ENCODE measurements at places on chromosomes 16 and 17.

DNA sequence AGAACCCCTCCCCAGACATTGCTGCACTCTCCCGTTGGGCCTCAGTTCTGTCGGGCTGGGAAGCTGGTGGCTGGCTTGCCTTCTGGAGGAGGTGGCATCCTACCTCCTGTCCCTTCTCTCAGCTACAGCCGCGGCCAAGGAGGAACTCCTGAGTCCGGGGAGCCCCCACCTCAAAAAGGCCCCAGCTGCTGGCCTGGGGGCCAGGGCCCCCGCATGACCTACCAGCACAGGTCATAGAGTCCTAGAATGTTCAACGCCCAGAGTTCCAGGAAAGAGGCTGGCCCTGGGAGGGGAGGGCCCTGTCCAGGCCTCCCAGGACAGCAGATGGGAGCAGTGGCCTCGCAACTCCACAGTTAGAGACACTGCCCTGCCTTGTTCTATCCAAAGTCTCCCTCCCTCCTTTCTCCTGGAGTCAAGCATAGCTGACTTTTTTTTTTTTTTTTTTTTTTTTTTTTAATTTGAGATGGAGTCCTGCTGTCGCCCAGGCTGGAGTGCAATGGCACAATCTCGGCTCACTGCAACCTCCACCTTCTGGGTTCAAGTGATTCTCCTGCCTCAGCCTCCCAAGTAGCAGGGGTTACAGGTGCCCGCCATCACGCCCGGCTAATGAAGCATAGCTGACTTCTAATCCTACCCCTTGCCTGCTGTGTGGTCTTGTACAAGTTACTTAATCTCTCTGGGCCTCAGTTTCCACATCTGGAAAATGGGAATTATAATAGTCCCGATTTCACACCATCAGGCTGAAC lies 7.1 kb downstream of the CARHSP1 start:
- DNase-seq = no peak

DNA sequence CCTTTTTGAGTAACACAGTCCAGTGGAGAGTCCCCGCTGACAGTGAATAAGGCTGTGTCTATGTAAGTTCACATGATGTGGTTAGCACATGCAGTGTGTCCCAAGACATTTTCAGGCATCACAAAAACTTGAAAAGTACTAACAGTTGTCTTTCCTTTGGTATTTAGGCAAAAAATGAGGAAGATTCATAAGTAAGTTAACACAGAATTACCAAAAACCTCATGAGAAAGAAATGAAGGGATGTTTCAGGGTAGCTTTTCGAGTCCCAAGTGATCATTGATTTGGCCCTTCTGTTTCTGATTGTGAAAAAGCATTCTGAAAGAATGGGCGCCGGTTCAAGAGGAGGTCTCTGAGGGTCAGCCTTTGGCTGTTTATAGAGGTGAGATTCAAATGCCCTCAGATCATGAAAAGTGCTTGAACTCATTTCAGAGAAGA lies 529 bp upstream of the ASPA start:
- no peak for DNase-seq

- DNase-seq = no peak
These were observed 40.4 kb upstream of the HELZ start for GRCh38 chr17:67285360-67285759.

DNA sequence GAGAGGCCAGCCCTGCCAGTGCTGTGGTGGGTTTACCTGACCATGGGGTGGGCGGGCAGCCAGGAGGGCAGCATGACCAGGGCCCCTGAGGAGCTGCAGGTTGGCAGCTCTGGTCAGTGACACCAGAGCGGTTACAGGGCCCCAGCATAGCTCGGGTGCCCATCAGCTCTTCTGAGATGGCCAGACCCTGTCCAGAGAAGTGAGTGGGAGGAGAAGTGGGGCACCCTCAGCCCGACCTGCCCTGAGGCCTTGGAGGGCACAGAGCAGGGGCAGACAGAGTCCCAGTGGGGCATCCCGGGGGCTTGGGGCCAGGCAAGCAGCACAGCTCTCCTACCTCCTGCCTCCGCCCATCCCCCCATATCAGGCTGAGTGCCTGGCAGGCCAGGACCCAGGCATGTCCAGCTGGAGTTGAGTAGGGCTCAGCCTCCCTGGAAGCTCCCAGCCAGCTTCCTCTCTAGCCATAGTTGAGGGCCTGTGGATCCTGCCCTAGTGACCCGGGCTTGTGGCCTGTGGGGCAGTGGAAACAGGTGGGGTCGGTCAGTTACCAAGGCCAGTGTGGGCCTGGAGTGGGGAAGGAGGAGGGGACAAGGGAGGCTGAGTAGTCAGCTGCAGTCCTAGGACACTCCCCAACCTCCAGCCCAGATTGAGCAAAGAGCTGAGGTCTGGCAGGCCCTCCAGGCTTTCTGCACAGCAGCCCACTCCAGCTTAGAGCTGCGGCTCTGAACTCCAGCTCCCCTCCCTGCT lies 83.5 kb downstream of the AMFR start:
- no peak for DNase-seq

- no peak for DNase-seq
These were observed 2.4 kb upstream of the MTMR4 start for GRCh38 chr17:58516644-58517377.

DNA sequence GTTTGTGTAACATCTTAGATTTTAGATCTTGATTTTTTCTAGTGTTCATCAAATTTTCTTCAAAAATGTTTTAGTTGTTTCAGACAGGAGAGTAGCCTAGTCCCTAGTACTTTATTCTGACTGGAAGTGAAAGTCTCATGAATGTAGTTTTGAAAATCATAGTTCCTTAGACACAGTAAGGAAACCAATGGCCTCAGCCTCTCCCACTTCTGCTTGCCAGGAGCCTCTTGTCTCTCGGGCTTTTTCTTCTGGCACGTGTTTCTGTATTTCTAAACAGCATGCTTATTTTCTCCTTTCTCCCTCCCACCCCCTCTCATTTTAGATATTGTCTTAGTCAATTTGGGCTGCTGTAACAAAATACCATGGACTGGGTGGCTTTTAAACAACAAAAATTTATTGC lies 9.8 kb downstream of the SLFN5 start:
- DNase-seq = no peak

- no peak for DNase-seq
These were observed 55.4 kb downstream of the JPH3 start for GRCh38 chr16:87657621-87658192.

GRCh38 chr16:78407191-78407590 lies 307.7 kb downstream of the WWOX start:
- DNase-seq = peak; percentile 53

- DNase-seq = no peak
These were observed 9.4 kb upstream of the CEP20 start for GRCh38 chr16:15897834-15898254.

GRCh38 chr16:30722443-30722842 lies 23.5 kb downstream of the SRCAP start:
- DNase-seq = no peak

DNA sequence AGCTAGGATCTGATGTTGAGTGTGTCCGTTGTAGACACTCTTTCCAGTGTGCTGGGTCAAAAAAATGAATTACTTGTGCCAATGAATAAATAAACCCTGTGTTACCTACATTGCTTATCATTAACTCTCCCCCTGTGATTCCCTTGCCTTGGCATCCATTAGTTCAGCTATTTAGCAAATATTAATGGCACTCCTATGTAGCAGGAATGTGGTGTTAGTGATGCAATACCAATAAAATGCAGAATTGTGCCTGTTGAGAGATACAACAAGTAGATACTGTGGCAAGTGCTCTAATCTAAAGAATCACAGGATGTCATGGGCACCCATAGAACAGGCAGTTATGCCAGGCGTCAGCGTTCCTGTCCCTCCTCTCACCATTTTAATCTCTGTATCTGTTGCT lies 343.2 kb downstream of the PMP22 start:
- DNase-seq = peak; percentile 2

DNA sequence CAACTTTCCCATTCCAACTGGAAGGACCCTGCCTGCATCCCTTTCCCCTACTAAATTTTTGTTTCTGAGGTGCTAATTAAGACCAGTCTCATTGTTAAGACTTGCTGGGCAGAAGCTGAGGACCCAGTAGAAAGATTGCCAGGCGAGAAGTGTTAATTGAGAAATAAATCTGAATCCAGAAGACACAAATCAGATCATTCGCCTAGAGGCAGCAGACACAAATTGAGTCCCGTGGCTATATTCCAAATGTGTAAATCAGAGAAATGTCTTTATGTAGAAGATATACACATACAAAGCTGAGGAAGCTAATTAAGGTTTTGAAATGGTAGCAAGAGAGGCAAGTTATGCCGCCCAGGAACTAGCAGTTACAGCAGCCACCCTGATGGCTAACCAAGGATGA lies 29.6 kb downstream of the CALCOCO2 start:
- no peak for DNase-seq

DNA sequence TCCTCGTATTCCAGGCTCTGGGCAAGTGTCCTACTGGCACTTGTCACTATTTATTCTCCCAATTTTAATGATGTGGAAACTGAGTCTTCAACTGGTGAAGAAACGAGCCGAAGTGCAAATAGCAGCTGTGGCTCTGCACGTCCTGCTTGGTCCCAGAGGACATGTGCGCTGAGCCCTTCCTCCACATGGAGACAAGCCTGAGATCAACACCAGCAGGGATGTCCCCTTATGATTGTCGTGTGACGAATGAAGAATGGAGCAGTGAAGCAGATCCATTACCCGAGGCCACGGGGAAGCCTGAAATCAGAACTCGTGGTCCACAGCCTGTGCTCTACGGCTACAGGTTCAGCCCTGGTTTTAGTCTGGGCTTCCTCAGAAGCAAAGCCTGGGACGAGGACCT lies 61.0 kb downstream of the FOXL1 start:
- no peak for DNase-seq

DNA sequence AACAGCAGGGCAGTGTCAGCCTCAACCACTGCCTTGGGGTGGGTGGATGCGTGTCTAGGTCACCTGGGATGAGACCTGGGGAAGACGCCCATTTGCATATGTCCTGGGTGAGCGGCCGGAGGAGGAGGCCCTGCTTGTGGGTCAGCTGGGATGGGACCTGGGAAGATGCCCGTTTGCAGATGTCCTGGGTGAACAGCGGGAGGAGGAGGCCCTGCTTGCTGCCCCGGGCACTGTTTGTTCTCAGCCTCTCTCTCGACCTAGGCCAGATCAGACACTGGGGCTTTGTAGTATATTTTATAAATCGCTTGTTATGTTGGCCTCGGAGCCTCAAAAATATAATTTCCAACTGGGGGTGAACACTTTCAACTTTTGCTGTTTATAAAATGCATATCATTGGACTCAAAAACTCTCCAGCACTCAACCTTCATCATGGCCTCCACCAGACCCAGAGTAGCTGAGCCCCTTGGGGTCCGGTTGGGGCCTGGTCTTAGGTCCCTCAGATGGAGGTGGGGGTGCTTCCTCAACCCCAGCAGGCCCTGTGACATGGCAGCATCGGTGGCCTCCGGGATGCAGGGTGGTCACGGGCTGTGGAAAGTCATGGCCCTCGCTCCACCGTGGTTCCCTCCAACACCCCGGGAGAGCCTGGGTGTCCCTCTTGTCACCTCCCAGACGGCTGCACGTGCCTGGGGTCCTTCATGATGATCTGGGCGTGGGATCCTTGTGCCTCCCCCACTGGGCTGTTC lies 17.3 kb downstream of the DBNDD1 start:
- DNase-seq = no peak

DNA sequence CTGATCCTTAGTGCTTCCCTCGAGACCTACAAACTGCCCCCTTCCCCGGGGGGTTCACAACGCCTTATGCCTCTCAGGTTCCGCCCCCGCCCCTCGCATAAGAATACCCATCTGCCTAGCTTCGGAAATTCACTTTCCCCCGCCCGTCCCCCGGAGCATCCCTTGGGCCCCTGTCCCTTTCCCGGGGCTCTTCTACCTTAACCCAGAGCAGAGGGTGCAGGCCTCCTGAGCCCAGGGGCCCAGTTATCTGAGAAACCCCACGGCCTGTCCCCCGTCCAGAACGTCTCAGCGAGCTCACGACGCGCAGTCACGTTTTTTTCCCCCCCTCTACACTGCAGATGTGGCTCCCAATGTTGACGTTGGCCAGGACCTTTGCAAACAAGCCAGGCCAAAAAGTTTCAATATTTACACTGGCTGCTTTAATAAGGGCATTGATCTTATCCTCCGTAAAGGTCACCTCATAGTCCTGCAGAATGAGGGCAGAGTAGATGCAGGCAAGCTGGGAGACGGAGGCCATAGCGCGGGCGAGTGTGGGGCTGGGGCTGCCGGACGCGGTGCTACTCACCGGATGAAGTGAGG lies 1.4 kb upstream of the NBR1 start:
- DNase-seq = peak; percentile 16

DNA sequence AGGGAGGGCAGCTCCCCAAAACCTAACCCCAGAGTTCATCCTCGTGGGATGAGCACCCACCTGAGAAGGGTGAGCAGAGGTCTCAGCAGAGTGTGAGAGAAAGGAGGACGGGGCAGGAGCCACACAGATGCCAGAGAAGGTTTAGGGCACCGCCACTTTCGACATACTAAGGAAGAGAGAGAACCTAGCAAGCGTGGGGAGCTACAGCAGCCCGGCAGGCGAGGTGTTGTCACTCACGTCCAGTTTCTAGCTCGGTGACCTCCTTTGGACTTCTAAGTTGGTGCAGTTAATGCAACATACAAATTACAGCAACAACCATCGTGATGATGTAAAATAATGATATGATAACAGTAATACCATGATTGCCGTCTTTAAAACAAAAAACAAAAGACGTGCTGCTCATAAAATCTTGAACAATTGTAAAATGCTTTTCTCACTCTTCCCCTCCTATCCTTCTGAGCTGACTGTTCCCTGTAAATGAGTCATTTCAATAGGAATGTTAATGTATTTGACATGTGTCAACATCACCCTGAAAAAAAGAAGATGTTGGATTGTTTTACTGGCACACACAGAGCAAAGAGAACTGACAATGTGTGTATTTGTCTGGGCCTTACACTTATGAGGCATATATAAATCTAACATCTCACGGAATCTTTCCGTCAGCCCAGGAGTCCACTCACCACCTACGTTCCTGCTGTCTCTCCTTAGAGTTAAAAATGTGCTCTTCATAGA lies 158.2 kb upstream of the MAF start:
- DNase-seq = peak; percentile 7

DNA sequence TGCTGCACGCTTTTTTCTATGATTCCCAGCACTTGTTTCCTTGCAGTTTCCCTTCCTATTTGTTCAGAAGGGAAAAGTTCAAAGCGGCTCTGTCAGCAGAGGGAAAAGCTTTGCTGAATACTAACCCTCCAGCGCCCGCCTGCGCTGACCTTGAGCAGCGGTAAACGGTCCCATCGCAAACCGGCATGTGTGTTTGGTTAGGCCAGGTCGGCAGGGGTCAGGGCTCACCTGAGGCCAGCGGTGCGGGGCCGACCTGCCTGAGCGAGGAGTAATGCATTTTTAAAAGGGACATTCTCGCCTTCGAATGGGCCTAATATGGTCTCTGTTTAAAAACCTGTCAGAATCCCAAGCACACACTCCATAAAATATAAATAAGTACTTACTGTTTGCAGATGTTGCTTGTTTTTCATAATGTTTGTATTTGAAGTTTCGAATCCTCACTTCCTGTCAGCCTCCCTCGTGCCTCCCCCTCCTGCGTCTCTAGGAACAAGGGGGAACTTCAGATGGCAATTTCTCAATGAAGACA lies 110.1 kb downstream of the IRX3 start:
- DNase-seq = no peak

GRCh38 chr17:68205808-68206720 lies 41.8 kb upstream of the AMZ2 start:
- DNase-seq = peak; percentile 59

GRCh38 chr16:78211946-78212345 lies 112.5 kb downstream of the WWOX start:
- no peak for DNase-seq

All from astrocyte of the hippocampus (primary cell).